CD4-positive, alpha-beta memory T cell (primary cell): ENCODE measurements at places on chromosomes 5 and 9. TPM values are rescaled to one million over a fixed set of nuclear protein-coding genes. Genes with fewer than 3 reads are reported as not detected.

The PCDHGA5 gene
- 0.44 TPM for total RNA-seq

The SPRY4 gene
- not detected for total RNA-seq

The ENG gene
- total RNA-seq: 13.7 TPM

The IL13 gene
- total RNA-seq: not detected

The DMRT2 gene
- 0.23 TPM for total RNA-seq

- no peak for DNase-seq
- no peaks in the 10 kb centered on the region for H3K27me3 ChIP-seq
- no peak overlapping the region for H3K4me3 ChIP-seq
These were observed 43.8 kb downstream of the CARTPT start for GRCh38 chr5:71762826-71763225.

- H3K27me3 ChIP-seq: no peaks in the 10 kb centered on the region
- no peak overlapping the region for H3K27ac ChIP-seq
- H3K36me3 ChIP-seq: no peaks in the 10 kb centered on the region
- no peaks in the 10 kb centered on the region for H3K4me1 ChIP-seq
- no peak overlapping the region for H3K4me3 ChIP-seq
These were observed 446.2 kb downstream of the ELAVL2 start for GRCh38 chr9:23379842-23380241.

DNA sequence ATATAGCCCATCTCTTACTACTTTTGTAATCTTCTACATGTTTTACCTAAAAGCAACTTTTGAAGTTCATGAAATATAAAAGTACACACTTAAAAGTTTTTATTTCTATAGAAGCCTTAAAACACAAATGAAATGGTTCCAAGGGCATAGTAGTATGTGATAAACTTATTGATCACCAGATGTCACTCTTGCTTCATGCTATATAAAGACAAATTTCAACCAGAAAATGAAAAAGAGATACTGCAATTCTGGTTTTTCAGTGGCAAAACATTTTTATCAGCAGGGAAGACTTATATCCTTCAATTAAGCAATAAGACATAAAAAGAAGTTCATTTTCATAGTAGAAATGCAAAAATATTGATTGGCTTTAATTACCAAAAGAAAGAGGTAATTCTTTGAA, 69.4 kb upstream of the FBXL17 start:
- no peaks in the 10 kb centered on the region for H3K36me3 ChIP-seq
- no peak overlapping the region for H3K4me3 ChIP-seq
- no peaks in the 10 kb centered on the region for H3K4me1 ChIP-seq
- no peak for DNase-seq

- H3K36me3 ChIP-seq: no peaks in the 10 kb centered on the region
- DNase-seq: no peak
- H3K27me3 ChIP-seq: no peaks in the 10 kb centered on the region
- no peak overlapping the region for H3K27ac ChIP-seq
- H3K4me1 ChIP-seq: peaks cover 8% of the 10 kb centered on the region
- H3K4me3 ChIP-seq: no peak overlapping the region
These were observed 60.3 kb downstream of the ANKRD33B start for GRCh38 chr5:10624206-10624605.

GRCh38 chr5:42168091-42168670, 243.1 kb downstream of the FBXO4 start:
- H3K36me3 ChIP-seq: no peaks in the 10 kb centered on the region
- H3K27ac ChIP-seq: no peak overlapping the region
- H3K27me3 ChIP-seq: no peaks in the 10 kb centered on the region
- no peak for DNase-seq

- no peaks in the 10 kb centered on the region for H3K4me1 ChIP-seq
- no peaks in the 10 kb centered on the region for H3K36me3 ChIP-seq
- DNase-seq: no peak
- H3K27me3 ChIP-seq: no peaks in the 10 kb centered on the region
These were observed 265.4 kb downstream of the SPOCK1 start for GRCh38 chr5:137233726-137234125.

DNA sequence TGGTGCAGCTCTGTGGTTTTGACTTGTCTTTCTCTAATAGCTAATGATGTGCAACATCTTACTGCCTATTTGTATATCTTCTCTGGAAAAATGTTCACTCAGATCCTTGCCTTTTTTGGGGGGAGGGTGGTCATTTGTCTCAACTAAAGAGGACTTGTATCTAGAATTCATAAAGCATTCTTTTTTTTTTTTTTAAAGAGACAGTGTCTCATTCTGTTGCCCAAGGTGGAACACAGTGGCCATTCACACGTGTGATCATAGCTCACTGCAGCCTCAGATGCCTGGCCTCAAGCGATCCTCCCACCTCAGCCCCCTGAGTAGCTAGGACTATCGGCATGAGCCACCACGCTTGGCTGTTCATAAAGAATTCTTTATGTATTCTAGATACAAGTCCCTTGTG, 33.2 kb downstream of the HABP4 start:
- H3K4me3 ChIP-seq: no peak overlapping the region
- no peaks in the 10 kb centered on the region for H3K27me3 ChIP-seq
- peaks cover 8% of the 10 kb centered on the region for H3K36me3 ChIP-seq
- H3K4me1 ChIP-seq: no peaks in the 10 kb centered on the region

- H3K4me1 ChIP-seq: no peaks in the 10 kb centered on the region
- peaks cover 81% of the 10 kb centered on the region for H3K36me3 ChIP-seq
- H3K4me3 ChIP-seq: no peak overlapping the region
These were observed 181.7 kb downstream of the DOCK8 start for GRCh38 chr9:396396-396795.

DNA sequence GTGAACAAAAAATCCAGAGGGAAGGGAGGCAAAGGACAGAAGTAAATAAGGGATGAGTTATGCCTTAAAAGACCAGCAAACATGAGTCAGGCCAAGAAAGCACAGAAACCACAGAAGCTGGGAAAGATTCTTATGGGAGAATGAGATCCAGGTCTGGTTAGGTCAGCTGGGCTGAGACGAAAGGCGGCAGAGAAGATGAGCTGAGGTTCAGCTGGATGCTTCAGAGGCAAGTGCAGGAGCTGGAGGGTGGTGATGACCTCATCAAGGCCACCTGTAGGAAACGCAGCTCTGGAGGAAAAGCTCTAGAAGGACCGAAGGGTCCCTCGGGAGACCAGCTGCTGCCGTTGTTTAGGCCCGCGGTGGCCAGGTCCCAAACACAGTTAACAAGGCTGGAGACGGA, 152.0 kb downstream of the MYO10 start:
- peaks cover 9% of the 10 kb centered on the region for H3K4me1 ChIP-seq
- H3K27ac ChIP-seq: no peak overlapping the region
- no peak overlapping the region for H3K4me3 ChIP-seq
- H3K27me3 ChIP-seq: no peaks in the 10 kb centered on the region
- DNase-seq: no peak
- H3K36me3 ChIP-seq: no peaks in the 10 kb centered on the region

DNA sequence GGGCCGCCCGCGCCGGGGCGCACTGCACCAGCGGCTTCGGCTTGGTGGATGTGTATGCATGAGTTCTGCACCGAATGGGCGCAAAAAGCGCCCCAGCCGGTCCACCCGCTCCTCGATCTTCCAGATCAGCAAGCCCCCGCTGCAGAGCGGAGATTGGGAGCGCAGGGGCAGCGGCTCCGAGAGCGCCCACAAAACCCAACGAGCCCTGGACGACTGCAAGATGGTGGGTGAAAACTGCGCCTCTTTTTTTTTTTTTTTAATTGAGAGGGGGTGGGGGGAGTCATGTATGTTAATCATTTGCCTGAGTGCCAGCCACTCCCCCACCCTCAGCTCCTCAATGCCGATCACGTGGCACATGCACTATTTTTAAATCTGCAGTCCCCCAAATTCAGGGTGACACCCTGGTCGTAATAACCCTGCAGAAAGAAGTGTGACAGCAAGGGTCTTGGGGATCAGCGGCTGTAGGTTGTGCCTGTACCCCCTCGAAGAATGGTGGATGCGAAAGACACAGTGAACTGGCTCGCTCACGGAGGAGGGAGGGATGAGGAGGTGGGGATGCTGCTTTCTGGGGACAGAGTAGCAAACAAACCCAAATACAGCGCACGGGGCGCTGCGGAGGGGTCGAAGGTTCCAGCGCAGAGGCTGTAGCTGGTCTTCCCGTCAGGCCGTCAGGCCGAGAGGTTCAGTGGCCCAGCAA, 900 bp downstream of the RGS7BP start:
- H3K36me3 ChIP-seq: no peaks in the 10 kb centered on the region
- no peak overlapping the region for H3K4me3 ChIP-seq
- no peak for DNase-seq

DNA sequence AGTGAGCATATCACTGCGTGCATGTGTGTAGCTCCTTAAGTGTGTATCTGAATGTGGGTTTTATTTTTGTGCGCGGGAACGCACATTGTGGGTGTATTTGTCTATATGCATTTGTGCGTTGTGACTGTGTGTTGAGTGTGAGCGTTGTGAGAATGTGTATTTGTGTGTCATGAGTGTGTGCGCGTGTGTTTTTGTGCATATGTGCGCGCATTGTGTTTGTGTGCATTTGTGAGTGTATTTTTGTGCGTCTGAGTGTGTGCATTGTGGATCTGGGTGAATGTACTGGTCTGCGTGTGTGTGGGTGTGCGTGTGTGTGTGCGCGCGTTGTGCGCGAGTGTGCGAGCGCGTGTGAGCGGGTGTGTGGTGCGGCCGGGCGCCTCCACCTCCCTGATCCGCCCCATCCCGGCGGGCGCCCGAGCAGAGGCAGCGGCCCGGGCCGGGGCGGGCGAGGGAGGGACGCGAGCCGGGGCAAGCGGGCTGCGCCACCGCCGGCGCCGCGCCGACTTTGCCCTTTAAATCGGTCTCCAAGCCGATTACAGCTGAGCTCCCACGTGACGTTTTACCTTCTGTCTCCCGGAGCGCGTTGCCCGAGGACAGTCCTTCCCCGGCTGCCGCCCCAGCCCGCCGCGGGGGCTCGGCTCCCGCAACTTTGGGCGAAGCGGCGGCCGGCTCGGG, at the start of gene RASGRF2:
Gene RASGRF2 (plus strand): TSS at position 596 of the 675 bp plus-strand sequence. CDS start 376 bp downstream, outside the sequence.
- H3K4me1 ChIP-seq: peaks cover 50% of the 10 kb centered on the region
- H3K36me3 ChIP-seq: no peaks in the 10 kb centered on the region
- peak within 1 kb of the TSS; percentile 44 for H3K27ac ChIP-seq
- peak; percentile 57 for DNase-seq

GRCh38 chr5:67205981-67206380, 9.4 kb upstream of the CD180 start:
- peak overlapping the region; percentile 30 for H3K4me3 ChIP-seq
- H3K4me1 ChIP-seq: peaks cover 82% of the 10 kb centered on the region
- DNase-seq: no peak
- H3K36me3 ChIP-seq: no peaks in the 10 kb centered on the region
- H3K27me3 ChIP-seq: no peaks in the 10 kb centered on the region
- H3K27ac ChIP-seq: peak overlapping the region; percentile 46

GRCh38 chr9:14119694-14120514, 194.0 kb downstream of the NFIB start:
- H3K4me3 ChIP-seq: no peak overlapping the region
- H3K27ac ChIP-seq: no peak overlapping the region
- no peak for DNase-seq
- H3K27me3 ChIP-seq: no peaks in the 10 kb centered on the region
- no peaks in the 10 kb centered on the region for H3K36me3 ChIP-seq
- H3K4me1 ChIP-seq: no peaks in the 10 kb centered on the region

- H3K4me3 ChIP-seq: no peak overlapping the region
- H3K36me3 ChIP-seq: peaks cover 21% of the 10 kb centered on the region
- H3K27ac ChIP-seq: no peak overlapping the region
- no peaks in the 10 kb centered on the region for H3K4me1 ChIP-seq
- no peaks in the 10 kb centered on the region for H3K27me3 ChIP-seq
These were observed 7.1 kb downstream of the FBXW5 start for GRCh38 chr9:136937186-136938001.

- DNase-seq: no peak
- no peak overlapping the region for H3K27ac ChIP-seq
- H3K4me3 ChIP-seq: no peak overlapping the region
These were observed 97.5 kb downstream of the SAXO1 start for GRCh38 chr9:18935541-18935940.

GRCh38 chr9:95715868-95716435, 159.5 kb upstream of the ERCC6L2 start:
- no peak overlapping the region for H3K4me3 ChIP-seq
- H3K27ac ChIP-seq: no peak overlapping the region
- H3K4me1 ChIP-seq: no peaks in the 10 kb centered on the region

DNA sequence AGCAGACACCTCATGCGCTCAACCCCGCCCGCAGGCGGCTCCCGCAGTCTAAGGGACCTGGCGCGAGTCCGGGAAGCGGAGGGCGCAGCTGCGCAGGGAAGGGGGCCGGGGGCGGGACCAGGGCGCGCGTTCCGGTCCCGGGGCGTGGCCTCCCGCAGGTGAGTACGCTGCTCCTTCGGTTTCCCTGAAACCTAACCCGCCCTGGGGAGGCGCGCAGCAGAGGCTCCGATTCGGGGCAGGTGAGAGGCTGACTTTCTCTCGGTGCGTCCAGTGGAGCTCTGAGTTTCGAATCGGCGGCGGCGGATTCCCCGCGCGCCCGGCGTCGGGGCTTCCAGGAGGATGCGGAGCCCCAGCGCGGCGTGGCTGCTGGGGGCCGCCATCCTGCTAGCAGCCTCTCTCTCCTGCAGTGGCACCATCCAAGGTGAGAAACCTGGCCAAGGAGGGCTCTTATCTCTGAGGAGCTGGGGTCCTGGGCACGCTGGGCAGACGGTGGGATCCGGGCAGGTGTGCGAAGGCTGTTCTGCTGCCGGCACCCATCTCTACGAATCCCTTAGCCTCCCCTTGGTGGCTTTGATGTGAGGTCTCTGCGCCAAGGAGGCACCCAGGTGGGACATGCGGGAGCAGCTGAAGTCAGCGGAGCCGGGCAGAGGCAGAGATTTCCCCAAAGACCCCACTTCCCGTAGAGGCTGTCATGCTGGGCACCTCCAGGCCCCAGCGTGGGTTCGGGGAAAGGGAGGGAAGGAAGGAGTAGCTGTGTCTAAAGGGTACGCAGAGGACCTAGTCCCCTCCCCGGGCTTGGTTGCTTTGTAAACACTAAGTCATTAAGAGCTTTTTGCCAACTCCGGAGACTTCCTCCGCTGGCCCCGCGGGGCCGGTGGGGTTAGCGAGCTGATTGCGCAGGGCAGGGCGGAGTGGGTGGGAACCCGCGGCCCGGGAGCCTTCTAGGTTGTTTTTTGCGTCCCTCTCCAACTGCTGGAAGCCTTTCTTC, at the start of gene F2RL1:
Gene F2RL1 (plus strand): TSS at position 187 of the 988 bp plus-strand sequence. CDS start 153 bp downstream, at position 340.
- peak within 1 kb of the TSS; percentile 22 for H3K27ac ChIP-seq
- peaks cover 21% of the 10 kb centered on the region for H3K4me1 ChIP-seq
- H3K4me3 ChIP-seq: peak within 1 kb of the TSS; percentile 80

DNA sequence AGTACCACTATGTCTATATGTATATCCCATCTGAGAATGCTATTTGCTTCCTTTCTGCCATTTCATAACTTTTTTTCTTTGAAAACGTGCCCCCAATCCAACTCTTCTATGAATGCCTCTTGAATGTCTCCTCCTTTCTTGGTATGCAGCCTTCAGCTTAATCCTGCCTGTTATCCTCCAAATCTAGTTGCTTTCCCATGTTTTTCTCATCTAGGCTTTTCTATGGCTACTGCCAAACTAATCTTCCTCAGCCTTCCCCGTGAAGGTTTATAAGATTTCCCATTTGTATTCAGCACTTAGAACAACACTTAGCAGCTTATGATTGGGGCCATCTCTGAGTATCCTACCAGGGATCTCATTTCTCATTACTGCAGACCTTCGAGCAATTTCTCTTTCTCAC, 2.5 kb downstream of the TGFBR1 start:
- H3K27me3 ChIP-seq: no peaks in the 10 kb centered on the region
- H3K4me3 ChIP-seq: peak overlapping the region; percentile 16
- DNase-seq: no peak
- H3K4me1 ChIP-seq: peaks cover 76% of the 10 kb centered on the region

- DNase-seq: peak; percentile 11
- H3K36me3 ChIP-seq: peaks cover 63% of the 10 kb centered on the region
- H3K4me1 ChIP-seq: no peaks in the 10 kb centered on the region
- no peaks in the 10 kb centered on the region for H3K27me3 ChIP-seq
These were observed 108.2 kb downstream of the UBE2R2 start for GRCh38 chr9:33924978-33925797.
